ENCODE measurements at places on chromosomes 13 and 19.

DNA sequence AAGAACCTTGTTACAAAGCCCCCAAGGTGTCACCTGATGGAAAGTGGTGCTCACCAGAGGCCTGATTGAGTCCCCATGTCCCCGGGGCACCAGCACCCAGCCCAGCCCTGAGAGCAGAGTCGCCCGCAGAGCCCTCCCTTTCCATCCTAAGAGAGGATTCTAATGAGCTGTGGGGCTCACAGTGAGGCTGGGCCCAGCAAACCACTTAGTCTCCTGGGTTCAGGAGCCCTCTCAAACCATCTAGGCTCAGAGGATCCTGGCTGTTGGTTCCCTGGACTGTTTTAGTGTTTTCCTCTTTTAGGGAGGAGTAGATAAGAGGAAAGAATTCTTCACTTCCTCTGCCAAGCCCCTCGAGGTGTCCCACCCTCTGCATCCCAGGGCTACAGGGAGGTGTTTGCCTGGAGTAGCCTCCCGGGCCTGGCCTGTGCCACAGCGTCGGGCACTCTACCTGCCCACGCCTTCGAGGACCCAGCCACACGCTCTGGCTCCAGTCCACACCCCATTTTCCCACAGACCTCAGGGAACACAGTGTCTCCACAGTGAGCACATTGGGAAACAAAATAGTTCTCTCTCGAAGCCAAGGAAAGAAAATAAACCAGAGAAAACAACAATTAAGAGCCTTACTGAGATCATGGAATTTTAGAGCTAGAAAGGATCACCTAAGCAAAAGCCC, 34.4 kb downstream of the DHRS12 start:
- no peak for DNase-seq

- no peak for DNase-seq
Observed at GRCh38 chr19:46035986-46036743, 4.6 kb downstream of the IGFL4 start.

DNA sequence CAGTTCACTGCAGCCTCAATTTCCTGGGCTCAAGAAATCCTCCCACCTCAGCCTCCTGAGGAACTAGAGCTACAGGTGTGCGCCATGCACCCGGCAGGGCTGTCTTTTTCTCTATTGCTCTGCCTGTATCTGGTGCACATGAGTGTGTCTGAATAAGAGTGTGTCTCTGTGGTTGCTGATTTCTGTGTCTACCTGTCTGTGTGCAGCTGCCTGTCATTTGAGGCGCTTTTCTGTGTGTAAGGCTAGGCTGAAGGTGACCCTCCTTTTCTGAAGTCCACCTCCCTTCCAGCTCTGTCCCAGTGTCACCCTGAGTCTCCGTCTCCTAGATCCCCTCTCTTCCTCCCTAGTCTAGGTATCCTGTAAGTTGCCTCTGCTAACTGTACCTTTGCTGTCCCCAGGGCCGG, 1.5 kb upstream of the PRR12 start:
- DNase-seq, result no peak

DNA sequence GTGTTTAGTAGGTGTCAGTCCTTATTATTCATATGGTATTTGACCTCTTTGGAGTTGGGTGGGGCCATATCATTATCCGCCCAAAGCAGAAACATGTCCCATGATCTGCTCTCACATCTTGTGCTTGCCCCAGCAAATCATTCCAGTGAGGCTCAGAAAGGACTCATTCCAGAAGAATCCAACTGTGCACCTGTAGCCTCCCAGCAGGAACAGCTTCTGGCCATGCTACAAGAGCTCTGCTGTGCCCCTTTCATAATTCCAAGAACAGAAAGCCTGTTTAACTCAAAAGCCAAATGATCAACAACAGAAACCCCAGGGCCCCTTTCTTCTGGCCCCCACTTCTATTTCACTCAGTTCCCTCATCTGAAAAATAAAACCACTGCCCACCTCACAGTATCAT, 673.1 kb downstream of the DIAPH3 start:
- no peak for DNase-seq

GRCh38 chr19:47539747-47540311, 25.0 kb upstream of the NAPA start:
- no peak for DNase-seq

DNA sequence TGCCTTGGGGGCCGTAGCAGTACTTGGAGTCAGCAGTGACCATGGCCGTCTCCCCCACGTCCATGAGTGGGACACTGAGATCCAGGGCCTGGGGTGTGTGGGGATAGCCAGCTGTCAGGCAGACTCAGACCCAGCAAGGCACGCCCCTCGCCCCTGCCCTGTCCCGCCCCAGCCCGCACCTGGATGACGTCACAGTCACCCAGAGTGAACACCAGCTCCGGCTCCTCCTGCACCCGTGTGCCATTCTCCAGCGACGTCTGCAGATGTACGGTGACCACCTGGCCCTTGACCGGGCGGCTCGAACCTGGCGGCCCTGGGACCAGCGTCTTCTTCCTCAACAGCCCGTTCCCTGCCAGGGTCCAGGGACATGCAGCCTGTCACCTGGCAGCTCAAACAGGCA, 4.0 kb downstream of the FKBP8 start:
- DNase-seq, result no peak

- no peak for DNase-seq
Observed at GRCh38 chr19:30092721-30093569, 150.9 kb downstream of the URI1 start.

- no peak for DNase-seq
Observed at GRCh38 chr13:29125934-29126424, 305.8 kb downstream of the MTUS2 start.

DNA sequence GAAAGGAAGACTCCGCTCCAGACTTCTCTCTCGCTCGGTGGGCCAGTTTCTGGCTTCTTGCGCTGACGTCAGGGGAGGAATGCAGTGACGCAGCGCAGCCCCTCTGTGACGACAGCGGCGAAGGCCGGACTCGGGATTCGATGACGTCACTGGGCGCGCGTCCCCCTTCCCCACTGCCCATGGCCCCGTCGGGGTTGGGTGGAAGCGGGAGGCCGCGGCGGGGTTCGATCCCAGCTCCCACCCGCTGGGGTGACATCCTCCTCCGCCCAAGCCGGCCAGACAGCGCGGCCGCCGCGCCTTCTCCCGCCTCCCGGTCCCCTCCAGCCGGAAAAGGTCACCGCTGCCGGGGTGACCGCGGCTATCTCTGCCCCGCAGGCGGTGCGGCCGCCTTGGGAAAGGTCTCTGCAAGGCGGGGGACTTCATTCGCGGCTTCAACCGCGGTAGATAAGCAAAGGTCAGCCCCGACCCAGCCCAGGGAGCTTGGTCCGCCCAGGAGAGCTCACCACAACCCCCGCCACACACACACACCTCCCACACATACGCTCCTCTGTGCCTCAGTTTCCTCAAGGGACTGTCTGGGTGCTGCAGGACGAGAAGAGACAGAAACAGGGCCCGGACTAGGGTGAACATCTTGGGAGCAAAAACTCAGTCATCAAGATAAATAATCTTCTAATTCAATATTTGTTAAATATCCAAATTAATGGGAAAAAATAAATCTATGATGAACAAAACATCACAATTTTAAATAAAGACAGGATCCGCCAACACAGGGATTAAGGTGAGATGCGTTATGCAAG, 844 bp upstream of the RFX1 start:
- DNase-seq, result no peak

- DNase-seq, result peak; percentile 48
Observed at GRCh38 chr13:109154146-109154545, 524.7 kb downstream of the MYO16 start.

- no peak for DNase-seq
Observed at GRCh38 chr13:95184317-95184716, 116.9 kb downstream of the ABCC4 start.

DNA sequence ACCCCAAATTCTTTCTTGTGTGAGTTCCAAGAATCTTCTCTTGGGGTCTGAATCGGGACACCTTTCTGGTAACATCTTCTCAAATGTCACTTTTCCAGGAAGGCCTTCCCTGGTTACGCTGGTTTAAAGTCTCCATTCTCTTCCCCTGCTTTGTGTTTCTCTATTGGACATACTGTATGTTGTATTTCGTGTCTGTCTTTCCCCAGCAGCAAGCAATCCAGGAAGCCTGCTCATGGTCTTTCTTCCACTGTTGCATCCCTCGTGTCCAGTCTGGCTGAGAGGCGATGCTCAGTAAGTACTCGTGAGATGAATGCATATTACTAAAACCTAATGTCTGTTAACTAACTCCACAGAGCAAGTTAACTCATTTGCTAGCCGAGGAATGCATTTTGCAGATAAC, 43.7 kb downstream of the RFXAP start:
- DNase-seq, result no peak

GRCh38 chr13:97058926-97059325, 64.7 kb upstream of the OXGR1 start:
- DNase-seq, result no peak

DNA sequence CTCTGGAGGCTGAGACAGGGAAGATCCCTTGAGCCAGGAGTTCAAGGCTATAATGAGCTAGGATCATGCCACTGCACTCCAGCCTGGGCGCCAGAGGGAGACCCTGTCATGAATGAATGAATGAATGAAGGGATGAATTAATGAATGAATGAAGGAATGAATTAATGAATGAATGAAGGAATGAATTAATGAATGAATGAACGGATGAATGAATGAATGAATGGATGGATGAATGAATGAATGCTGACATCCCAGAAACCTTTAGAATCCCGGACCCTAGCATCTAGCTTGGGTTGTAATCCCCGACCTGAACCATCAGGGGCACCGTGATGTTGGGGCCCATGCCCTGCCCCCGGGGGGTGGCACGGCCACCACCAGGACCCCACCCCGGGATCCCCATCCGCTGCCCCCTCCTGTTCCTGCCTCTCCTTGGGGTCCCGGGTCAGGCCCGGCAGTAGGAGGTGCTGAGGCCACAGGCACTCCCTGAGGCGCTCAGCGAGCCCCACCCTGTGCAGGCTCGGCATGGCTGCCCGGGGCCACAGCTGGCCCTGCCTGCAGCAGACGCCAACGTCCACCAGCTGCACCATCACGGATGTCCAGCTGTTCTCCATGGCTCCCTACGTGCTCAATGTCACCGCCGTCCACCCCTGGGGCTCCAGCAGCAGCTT, 3.4 kb downstream of the EBI3 start:
- no peak for DNase-seq

- no peak for DNase-seq
Observed at GRCh38 chr13:59801107-59801880, 362.4 kb downstream of the DIAPH3 start.

DNA sequence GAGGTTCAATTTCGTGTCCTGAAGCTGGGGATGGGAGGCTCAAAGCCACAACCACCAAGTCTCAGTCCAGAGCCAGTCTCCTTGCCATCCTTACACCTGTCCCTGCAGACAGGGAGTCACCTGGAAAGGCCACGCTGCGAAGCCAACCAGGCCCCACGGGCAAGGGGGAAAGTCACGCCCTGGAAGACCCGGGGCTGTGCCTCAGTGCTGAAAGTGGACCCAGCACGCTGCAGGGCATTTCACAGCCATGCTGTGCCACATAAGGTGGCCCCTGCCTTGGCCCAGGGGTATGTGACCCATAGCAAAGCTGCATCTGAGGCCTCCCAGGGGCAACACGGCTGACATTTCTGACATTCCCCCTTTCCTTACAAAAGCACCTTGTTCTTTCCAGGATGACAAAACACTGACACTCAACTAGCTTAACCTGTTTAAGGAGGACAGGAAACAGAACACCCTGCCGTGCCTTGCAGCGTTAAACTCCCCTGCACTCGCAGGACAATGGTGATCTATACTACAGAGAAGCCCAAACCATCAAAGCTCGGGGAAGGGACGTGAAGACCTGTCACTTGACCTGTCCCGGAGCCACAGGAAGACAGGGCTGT, 14.8 kb downstream of the CHERP start:
- DNase-seq, result no peak

GRCh38 chr13:97502181-97502580, 68.2 kb downstream of the RAP2A start:
- DNase-seq, result no peak

DNA sequence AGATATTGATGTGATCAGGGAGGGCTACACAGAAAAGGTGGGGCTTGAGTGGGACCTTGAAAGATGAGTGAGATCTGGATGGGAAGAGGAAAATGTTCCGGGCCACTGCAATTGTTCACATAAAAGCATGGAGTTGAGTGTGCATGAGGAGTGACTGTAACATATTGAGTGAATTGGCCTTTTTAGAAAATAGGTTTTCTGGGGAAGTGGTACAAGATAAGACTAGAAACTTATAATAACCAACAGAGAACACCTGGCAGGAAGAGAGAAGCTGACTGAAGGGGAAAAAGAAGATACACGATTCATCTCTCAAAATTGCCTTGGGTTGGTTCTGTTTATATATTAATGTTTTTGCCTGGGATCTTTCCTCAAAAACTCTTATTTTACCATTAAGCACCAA, 32.2 kb downstream of the SLC10A2 start:
- DNase-seq, result no peak

DNA sequence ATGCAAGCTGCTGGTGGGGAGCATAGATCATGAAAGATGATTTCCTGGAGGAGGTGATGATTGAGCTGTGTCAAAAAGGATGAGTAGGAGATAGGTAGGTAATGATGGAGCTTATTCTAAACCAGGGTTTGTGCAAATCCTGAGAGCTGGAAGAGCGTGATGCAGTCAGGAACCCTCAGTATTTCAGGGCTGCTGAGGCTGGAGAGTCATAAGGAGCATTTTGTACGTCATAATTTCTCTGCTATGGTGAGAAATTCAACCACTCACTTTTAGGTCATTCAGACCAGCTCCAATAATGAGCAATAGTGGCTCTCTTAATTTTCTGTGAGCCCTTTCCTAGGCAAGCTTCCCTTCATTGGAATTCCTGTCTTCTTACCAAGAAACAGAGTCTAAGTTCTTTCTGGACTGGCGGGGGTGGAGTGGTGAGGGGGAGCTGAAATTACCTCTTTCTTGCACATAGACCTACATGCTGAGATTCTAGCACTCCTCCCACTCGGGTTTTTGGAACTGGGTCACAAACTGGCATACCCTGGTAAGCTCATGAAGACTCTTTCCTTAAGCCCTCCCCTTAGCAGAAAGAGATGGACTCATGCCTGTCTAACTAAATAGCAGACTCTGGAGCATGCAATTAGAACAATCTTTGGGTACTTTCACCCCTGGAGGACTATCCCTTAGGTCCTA, 62.2 kb upstream of the MYCBP2 start:
- no peak for DNase-seq

DNA sequence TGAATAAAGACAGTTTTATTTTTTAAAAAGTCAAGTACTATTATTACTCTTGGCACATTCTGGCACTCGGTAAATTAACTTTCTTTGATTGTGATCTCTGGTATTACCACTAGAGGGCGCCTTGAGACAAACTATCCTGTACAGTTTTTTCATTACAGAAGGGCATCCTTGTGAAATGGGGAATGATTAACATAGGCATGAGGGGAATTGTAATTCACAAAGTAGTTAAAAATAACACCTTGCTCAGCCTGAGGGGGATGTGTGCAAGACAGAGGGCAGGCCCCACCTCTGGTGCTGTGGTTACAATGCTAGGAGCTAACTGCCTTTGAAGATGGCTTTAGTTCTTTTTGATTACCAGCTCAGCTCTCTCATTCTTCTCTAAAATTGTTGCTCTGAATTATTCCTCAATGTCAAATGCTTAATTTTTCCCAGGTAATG, 24.2 kb upstream of the C1QTNF9B start:
- DNase-seq, result peak; percentile 40

GRCh38 chr19:55058781-55059610, 4.0 kb downstream of the RDH13 start:
- DNase-seq, result no peak

Data from A172 (cell line).